ENCODE measurements at places on chromosomes 3 and 15.

GRCh38 chr3:96966181-96966929 is 152.0 kb downstream of the EPHA6 start:
- no peak for DNase-seq

DNA sequence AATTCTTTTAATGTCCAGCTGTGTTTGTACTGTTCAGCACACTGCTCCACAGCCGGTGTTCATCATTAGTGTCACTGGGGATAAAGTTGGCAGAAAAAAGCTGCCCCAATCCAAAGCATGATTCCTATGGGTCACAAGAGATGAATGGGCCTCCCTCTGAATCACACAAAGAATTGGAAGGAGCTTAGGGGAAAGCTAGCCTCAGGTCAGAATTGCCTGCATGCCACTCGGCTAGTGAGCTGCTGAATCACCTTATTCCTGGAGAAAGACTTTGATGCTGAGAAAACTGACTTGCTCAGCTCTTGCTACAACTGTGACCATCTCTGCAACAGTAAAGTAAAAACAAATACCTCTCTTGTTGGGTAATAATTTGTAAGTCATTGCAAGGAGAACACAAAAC is 3.5 kb downstream of the CCK start:
- DNase-seq, result no peak

DNA sequence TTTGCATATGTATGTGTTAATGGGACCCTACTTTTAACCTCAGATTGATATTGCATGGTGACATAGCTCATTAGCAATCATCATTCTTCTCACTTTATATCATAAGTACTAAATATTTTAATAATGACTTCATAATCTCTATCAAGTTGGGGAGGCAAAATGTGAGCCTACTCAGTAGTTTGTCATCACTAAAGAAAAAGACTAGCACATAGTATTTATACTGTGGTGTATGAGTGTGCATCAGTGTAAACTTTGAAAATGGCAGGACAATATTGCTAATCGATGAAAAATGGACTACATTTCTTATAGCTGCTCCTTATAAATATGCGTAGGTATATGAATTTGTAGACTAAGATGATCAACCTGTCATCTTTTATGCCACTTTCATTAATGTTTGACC is 624.5 kb upstream of the ROBO2 start:
- no peak for DNase-seq

GRCh38 chr15:40900256-40901052 is 6.2 kb downstream of the VPS18 start:
- DNase-seq, result no peak

GRCh38 chr3:71064956-71065763 is 518.4 kb downstream of the FOXP1 start:
- no peak for DNase-seq

DNA sequence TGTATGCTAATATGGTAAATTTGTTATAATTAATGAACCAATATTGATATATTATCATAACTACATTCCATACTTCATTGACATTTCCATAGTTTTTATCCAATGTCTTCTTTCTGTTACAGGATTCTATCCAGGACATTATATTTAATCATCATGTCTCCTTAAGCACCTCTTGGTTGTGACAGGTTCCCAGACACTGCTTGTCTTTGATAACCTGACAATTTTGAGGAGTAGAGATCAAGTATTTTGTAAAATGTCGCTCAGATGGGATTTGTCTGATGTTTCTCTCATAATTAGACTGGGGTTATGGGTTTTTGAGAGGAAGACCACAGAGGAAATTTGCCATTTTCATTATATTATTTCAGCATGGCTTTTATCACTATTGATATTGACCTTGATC is 317.4 kb downstream of the PLOD2 start:
- no peak for DNase-seq

DNA sequence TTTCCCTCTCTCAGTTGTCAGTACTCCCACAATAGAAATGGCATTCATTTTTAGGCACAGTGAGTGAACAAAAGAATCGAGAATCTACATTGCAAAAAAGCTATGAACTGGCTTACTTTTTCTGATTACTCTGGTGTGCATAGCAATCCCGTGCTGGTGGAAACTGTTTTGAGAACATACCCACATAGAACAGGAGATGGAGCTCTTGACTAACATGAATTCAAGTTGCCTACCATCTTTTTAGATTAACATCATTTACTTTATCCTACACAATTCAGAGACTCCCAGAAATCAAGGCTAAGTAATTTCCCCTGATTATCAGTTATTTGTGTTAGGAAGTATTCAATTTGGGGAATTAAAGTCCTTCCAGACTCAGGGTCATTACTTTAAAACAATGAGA is 326.6 kb downstream of the ARPP21 start:
- DNase-seq, result no peak

DNA sequence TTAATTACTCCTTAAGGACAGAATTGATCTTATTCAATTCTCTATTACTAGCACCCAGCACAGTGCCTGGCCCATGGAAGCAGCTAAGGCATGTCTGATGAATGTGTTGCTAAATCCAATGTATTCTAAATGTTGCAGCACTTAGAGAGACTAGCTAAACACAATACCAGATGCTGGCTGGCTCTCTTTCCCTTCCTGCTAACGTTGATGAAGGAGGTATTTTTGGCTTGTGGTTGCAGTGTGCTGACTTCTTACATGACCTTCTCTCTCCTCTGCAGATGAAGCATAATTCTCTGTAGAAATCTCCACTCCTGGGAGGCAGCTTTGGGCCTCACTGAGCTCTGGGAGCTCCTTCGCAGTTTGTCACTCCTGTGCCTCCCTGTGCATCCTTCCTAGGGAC is 183.6 kb downstream of the PEX5L start:
- DNase-seq, result peak; percentile 42

DNA sequence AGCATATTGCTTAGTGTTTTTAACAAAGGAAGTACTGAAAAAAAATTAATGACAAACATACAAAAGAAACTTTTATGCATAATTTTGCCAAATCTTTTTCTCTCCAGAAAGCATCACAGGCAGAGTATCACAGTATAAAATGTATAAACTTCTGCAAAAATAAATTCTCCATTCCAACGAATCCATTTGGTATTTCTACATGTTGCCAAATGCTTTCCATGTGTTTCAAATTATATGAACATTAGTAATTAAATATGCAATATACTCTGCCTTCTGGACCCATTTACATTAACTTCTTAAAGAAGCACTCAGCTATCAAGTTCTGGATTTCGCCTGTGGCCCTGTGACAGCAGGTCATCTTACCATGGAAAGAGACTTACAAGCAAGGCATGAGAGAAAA is 189.1 kb upstream of the ALCAM start:
- no peak for DNase-seq

- no peak for DNase-seq
Measured at GRCh38 chr3:66885326-66886000, 112.6 kb upstream of the KBTBD8 start.

DNA sequence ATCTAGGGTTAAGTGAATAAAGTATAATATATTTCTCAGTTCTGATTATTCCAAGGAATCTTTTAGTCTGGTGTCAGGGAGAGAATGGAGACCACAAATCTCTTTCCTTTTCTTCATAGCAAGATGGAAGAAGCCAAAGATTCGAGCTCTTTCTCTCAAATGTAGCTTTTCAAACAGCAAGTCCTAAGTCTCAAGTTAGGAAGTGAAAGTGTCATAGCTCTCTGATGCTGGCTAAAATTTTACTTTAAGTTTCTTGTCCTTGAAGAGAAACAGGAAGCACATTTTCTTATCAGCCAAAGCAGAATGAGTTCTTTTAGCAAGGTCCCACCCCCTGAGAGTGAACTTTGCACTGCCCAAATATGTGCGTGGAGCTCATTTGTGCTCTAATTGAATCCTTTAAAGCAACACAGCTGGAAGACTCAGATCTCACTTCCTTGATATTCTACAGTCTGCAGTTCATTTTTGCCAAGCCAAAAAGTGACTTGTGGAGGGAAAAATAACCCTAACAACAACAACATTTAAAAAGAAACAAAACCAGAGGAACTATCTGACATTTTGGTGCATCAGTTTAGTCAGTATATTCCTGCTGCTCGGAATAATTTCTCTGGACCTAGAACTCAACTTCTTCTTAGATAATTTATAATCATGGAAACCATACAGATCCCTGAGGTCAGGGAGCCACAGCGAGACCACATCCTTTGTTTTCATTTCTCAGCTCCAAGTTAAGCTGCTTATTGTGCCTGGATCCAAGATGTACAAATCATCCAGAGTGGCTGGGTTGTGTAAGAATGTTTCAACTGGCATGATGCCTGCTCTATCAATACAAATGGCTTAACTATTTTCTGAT is 238.7 kb upstream of the P2RY1 start:
- DNase-seq, result peak; percentile 56

- no peak for DNase-seq
Measured at GRCh38 chr3:172640751-172641150, 70.1 kb downstream of the NCEH1 start.

- DNase-seq, result no peak
Measured at GRCh38 chr3:127669541-127670228, 3.1 kb upstream of the ABTB1 start.

- DNase-seq, result no peak
Measured at GRCh38 chr3:15501126-15501525, 20.4 kb downstream of the COLQ start.

- DNase-seq, result no peak
Measured at GRCh38 chr3:95434491-95434890, 1371.6 kb downstream of the NSUN3 start.

GRCh38 chr3:129892857-129893580 is 492 bp downstream of the TMCC1 start:
- DNase-seq, result peak; percentile 77

DNA sequence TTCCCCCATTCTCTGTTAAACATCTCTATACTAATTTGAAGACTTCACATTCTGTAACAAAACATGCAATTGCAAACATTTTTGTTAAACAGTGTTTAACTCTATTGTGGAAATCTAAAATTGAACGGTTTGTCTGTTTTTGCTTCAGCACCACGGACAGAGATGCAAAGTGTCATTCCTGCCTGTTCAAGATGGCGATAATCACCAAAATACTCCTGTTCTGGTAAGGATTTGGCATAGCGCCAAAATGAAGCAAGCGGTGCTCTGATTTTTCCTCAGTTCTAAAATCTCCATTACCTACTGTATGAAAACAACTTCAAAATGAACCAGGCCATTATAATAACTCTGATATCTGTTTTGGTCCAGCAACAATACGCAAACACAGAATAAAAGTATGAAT is 129.7 kb upstream of the TUSC7 start:
- no peak for DNase-seq

DNA sequence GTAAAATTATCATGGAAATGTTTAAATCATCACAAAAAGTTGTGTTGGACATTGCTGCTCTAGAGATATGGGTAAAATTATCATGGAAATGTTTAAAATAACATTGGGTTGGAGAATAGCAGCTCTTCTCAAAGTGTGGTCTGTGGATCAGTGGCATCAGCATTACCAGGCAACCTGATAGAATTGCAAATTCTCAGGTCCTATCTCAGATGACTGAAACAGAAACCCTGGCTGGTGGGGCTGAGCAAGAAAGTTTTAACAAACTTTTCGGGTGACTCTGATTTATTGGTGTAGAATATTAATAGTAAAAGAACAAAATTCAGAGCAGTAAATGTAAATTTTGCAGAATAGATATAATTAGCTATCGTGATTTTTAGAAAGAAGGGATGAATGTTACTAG is 28.9 kb downstream of the NXPE3 start:
- no peak for DNase-seq

GRCh38 chr3:141431411-141432378 is 55.1 kb upstream of the RASA2 start:
- DNase-seq, result no peak

- no peak for DNase-seq
Measured at GRCh38 chr3:123298903-123299302, 97.2 kb downstream of the SEC22A start.

DNA sequence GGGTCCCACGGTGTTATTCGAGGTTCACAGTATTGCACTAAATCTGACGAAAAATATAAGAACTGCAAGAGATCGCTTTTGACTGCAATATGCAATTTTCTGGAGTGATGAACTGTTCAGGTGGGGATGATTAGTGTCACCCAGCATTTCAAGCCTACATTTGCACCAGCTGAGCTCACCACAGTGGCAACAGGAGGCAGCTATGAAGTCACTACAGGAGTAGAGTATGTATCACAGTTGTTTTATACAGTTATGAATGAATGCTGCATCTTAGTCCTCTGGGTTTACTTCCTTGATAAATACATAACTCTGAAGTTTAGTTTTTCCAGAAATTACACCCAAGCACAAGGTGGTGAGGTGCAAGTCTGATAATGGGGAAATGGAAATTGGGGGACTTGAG is 69.6 kb downstream of the CHSY1 start:
- DNase-seq, result no peak

- no peak for DNase-seq
Measured at GRCh38 chr3:28768439-28768838, 419.8 kb upstream of the AZI2 start.

- no peak for DNase-seq
Measured at GRCh38 chr3:6644070-6644929, 216.6 kb upstream of the GRM7 start.

GRCh38 chr15:69910514-69910913 is 187.2 kb downstream of the TLE3 start:
- no peak for DNase-seq

DNA sequence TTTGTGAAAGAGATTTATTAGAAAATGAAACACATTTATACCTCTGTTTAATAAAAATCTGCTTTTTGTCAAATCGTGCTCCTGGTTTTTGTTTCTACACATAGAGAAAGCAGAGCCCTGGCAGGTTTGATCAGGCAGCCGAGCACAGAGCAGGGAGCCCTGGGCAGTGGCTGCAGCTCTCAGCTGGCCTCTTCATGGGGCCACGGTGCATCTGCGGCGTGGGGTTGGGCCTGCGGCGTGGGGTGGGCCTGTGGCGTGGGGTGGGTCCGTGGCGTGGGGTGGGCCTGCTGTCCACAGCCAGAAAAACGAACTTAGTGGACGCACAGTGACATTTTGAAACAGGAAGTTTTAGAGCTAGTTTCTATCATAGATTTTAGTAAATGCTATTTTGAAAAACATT is 10.6 kb downstream of the GOLGA6L2 start:
- DNase-seq, result no peak

DNA sequence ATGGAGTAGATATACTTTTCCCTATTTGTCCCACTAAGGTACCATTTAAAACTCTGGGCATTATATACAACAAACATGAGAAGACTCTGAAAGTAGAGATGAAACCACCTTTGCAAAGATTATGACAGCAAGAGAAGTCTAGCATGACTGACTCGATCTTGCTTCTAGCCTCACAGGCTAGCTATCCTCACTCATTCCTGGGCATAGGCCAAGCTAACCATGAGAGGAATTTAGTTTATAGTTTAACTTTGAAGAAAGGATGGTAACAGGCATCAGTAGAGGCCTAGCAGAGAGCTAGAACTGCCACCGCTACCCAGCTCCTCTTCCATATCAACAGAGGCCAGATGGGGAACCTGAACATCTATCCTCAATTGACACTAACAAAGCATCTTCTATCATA is 63.5 kb upstream of the FSIP1 start:
- DNase-seq, result no peak

DNA sequence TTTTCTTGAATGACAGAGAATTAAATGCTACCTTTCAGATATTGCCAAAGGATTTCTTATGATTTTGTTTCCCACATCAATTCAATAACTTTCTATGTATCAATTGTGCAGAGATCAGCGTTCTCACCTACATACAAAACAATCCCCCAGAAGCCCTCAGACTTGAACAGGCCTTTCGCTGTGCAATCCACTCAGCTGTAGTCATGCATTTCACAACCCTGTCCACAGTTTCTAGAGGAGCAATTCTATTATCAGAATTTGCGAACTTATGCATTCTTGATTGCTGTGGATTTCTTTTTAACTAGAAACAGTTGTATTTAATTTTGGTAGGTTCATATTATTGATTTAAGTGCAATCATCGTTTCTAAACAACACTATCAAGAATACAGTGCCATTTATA is 13.7 kb upstream of the ALCAM start:
- no peak for DNase-seq

- DNase-seq, result no peak
Measured at GRCh38 chr15:39593071-39593655, 12.3 kb downstream of the THBS1 start.
